Type B pancreatic cell (in vitro differentiated cells): ENCODE measurements at places on chromosomes 3 and 15. TPM values are rescaled to one million over a fixed set of nuclear protein-coding genes. Genes with fewer than 3 reads are reported as not detected.

The CLDN16 gene
- 0.10 TPM in 1 of 2 replicates, not detected in the other for total RNA-seq

DNA sequence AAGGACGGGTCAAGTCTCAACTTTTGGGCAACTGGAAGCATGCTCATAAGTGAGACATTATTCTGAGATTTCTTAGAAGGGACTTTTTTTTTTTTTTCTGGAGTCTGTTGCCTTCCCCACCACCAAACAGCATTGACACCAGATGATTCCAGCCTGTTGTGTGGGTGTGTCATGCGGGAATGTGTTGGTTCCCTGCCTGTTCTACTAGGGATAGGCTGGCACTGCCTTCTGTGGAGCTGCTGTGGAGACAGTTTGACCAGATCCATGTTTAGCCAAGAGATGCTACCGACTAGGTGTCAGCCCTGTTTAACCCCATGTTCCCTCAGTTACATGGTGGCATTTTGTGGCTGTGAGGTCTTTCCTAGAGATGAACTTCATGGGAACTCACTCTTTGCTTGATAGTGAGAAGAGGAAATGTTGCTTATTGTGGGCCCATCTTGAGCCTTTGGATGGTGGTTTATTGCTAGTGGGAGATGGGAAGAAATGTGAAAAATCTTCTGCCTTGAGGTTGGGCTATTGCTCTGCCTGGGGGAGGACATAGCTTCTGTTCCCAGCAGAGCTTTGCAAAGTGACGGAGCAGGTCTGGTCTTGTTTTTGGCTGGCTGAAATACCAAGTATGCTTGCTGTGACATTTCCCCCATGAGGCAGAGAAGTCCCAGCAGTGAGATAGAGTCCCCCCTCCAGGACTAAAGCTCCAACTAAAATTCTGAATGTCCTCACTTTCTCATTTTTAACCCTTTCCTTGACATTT, 31.3 kb downstream of the TRAK1 start:
- DNase-seq, result no peak

GRCh38 chr3:195839260-195840010, 27.7 kb upstream of the MUC4 start:
- no peak for DNase-seq

- no peak for DNase-seq
Observed at GRCh38 chr3:106007512-106007911, 138.7 kb upstream of the CBLB start.

- DNase-seq, result no peak
Observed at GRCh38 chr15:48915861-48916260, 37.9 kb downstream of the EID1 start.

- DNase-seq, result no peak
Observed at GRCh38 chr15:45146405-45146804, 16.6 kb downstream of the DUOX1 start.
